Colonic mucosa (tissue), 4 donors: ENCODE measurements at places on chromosomes 1 and 21. TPM values are rescaled to one million over a fixed set of nuclear protein-coding genes. Genes with fewer than 3 reads are reported as not detected.

DNA sequence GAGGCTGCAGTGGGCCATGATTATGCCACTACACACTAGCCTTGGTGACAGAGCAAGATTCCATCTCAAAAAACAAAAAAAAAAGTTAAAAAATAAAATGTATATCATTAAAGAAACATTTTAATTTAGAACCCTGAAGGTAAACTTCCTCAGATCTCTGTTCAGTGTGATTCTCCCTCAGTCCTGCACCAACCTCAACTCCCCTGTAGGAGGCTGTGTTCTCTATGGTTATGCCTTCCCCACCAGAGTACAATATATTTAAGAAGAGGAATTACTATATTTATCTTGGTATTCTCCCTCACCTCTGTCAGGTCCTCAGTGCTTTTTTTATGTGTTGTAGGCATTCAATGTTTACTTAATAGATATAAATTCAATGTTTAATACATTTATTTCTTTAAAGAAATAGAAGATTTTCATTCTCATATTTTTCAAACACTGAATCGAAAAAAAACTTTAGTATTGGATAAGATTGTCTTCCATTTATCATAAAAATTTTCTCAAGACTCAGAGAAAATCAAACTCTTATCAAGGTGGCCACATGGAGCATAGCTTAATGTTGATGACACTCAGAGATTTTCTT is 4.8 kb upstream of the LRRC8B start:
- no peak for DNase-seq
- H3K4me1 ChIP-seq, result peaks cover 4% of the 10 kb centered on the region
- no peak overlapping the region for H3K4me3 ChIP-seq
- no peak overlapping the region for H3K27ac ChIP-seq

- no peaks in the 10 kb centered on the region for H3K36me3 ChIP-seq
- no peaks in the 10 kb centered on the region for H3K4me1 ChIP-seq
- no peaks in the 10 kb centered on the region for H3K27me3 ChIP-seq
- H3K4me3 ChIP-seq, result no peak overlapping the region
Measured at GRCh38 chr1:166080967-166081870, 85.6 kb downstream of the FAM78B start.

Gene RSPO1
- 0.32 TPM for total RNA-seq

GRCh38 chr1:49526672-49527071 is 497.1 kb downstream of the AGBL4 start:
- no peaks in the 10 kb centered on the region for H3K36me3 ChIP-seq
- no peak overlapping the region for H3K4me3 ChIP-seq
- no peaks in the 10 kb centered on the region for H3K4me1 ChIP-seq
- H3K27me3 ChIP-seq, result no peaks in the 10 kb centered on the region
- no peak for DNase-seq

- no peaks in the 10 kb centered on the region for H3K27me3 ChIP-seq
- H3K36me3 ChIP-seq, result no peaks in the 10 kb centered on the region
- no peak overlapping the region for H3K27ac ChIP-seq
- no peak for DNase-seq
Measured at GRCh38 chr21:42150474-42151085, 68.4 kb upstream of the ABCG1 start.

Gene KRTAP13-2
- total RNA-seq, result 2.3 TPM

Gene IL20
- total RNA-seq, result not detected

DNA sequence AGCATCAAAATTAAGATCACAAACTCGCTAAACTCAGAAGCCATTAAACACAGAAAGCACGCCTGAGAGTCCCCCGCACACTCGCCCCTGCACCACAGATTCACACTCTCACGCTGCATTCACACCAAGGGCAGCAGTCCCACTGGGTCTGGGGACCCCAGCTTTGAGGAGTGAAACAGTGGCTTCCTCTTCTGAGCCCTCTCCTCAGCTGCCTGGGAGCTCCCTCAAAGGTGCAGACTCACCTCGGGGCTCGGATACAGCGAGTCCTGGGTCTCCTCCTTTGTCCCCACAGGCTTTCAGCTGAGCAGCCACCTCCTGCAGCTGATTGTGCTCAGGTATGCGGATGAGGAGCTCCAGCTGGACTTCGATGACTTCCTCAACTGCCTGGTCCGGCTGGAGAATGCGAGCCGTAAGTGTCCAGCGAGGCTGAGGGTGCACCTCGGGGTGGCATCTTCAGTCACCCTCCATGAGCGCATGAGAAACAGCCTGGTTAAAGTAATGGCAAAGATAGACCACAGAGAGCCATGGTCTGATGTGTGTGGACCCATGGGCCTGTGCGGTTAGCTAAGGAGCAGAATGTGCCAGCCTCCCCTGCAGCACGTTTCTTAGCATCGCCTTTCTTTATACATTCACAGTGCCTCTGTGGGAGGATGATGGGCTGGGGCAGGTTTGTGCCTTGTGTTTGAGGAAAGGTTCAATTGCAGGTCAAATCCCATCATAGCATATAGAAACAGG is 47.9 kb downstream of the CAPN9 start:
- no peak for DNase-seq
- no peaks in the 10 kb centered on the region for H3K36me3 ChIP-seq
- H3K27me3 ChIP-seq, result no peaks in the 10 kb centered on the region
- H3K27ac ChIP-seq, result no peak overlapping the region
- H3K4me3 ChIP-seq, result no peak overlapping the region
- H3K4me1 ChIP-seq, result no peaks in the 10 kb centered on the region

GRCh38 chr1:39829791-39830533 is 41.3 kb upstream of the BMP8B start:
- no peaks in the 10 kb centered on the region for H3K36me3 ChIP-seq
- H3K27me3 ChIP-seq, result no peaks in the 10 kb centered on the region
- no peaks in the 10 kb centered on the region for H3K4me1 ChIP-seq
- H3K27ac ChIP-seq, result no peak overlapping the region
- no peak overlapping the region for H3K4me3 ChIP-seq

- no peaks in the 10 kb centered on the region for H3K36me3 ChIP-seq
- no peak for DNase-seq
- H3K27ac ChIP-seq, result no peak overlapping the region
- no peaks in the 10 kb centered on the region for H3K4me1 ChIP-seq
Measured at GRCh38 chr1:33906156-33906555, 42.3 kb downstream of the HMGB4 start.

Gene CYP4A22
- total RNA-seq, result not detected

Gene SEC22B
- 26.3 TPM for total RNA-seq

GRCh38 chr1:232047473-232047872 is 420.9 kb downstream of the DISC1 start:
- DNase-seq, result no peak
- H3K4me1 ChIP-seq, result no peaks in the 10 kb centered on the region
- H3K27ac ChIP-seq, result no peak overlapping the region
